Heart right ventricle (tissue), 16 donors: ENCODE measurements at places on chromosomes 16 and 17. TPM values are rescaled to one million over a fixed set of nuclear protein-coding genes. Genes with fewer than 3 reads are reported as not detected.
A peak's percentile ranks its signal among the peaks of the same experiment; 100 is the strongest.

DNA sequence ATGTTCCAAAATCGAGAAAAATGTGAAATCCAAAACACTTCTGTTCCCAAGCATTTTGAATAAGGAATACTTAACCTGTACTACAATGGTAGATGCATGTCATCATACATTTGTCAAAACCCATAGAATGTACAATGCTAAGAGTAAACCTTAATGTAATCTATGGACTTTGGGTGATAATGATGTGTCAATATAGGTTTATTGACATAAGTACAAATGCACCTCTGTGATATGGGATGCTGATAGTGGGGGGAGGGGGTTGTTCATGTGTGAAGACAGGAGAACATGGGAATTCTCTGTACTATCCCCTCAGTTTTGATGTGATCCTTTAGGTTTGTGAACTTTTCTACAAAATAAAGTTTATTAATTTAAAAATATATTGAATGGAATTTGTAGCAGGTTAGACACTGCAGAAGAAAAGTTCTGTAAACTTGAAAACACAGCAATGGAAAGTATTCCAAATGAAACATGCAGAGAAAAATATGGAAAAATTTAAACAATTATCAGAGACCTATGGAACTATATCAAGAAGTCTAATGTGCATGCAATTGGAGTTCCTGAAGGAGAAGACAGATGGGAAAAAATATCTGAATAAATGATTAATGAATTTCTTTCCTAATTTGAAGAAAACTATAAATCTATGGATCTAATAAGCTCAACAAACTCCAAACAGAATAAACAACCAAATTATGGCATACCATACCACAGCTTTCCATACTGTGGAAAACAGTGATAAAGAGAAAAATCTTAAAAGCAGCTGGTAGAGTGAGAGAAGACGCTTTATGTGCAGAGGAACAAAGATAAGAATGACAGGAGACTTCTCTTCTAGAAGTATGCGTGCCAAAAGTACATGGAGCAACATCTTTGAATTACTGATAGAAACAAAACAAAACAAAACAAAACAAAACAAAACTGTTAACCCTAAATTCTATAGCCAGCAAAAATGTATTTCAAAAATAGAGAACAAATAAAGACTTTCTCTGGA, 34.7 kb upstream of the MSI2 start:
- no peak for DNase-seq

The EVI2B gene
- polyA plus RNA-seq, result 1.8 TPM

The PSMD7 gene
- polyA plus RNA-seq, result 91.9 TPM

DNA sequence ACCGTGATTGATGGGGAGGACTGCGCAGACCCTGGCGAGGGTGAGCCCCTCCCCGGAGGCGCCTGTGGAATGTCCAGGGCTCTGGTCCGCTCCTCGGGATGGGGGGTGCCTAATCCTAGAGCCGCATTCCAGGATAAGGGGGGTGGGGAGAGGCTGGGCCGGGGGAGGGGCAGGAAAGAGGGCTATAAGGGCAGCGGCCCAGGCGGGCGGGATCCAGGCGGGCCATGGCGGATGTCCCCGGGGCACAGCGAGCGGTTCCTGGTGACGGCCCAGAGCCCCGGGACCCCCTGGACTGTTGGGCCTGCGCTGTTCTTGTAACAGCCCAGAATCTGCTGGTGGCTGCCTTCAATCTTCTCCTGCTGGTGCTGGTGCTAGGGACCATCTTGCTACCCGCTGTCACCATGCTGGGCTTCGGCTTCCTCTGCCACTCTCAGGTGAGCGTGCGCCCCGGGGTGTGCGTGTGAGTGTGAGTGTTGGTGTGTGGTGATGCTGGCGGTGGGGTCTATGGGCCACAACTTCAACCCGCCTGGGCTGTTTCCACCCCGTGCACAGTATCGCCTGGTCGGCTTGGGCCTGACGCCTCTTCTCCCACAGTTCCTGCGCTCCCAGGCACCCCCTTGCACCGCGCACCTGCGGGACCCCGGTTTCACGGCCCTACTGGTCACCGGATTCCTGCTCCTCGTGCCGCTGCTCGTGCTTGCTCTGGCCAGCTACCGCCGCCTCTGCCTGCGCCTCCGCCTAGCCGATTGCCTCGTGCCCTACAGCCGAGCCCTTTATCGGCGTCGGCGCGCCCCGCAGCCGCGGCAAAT, at the start of gene TMEM88:
Gene TMEM88, plus strand, starts transcription at position 216 of the 809 bp plus-strand sequence. Its CDS starts 9 bp downstream, at position 225.
- peak; percentile 57 for DNase-seq

- no peak for DNase-seq
These were observed 475.0 kb downstream of the HS3ST3B1 start for GRCh38 chr17:14775731-14776492.

GRCh38 chr17:48539177-48539576, 5.7 kb downstream of the HOXB2 start:
- DNase-seq, result no peak

DNA sequence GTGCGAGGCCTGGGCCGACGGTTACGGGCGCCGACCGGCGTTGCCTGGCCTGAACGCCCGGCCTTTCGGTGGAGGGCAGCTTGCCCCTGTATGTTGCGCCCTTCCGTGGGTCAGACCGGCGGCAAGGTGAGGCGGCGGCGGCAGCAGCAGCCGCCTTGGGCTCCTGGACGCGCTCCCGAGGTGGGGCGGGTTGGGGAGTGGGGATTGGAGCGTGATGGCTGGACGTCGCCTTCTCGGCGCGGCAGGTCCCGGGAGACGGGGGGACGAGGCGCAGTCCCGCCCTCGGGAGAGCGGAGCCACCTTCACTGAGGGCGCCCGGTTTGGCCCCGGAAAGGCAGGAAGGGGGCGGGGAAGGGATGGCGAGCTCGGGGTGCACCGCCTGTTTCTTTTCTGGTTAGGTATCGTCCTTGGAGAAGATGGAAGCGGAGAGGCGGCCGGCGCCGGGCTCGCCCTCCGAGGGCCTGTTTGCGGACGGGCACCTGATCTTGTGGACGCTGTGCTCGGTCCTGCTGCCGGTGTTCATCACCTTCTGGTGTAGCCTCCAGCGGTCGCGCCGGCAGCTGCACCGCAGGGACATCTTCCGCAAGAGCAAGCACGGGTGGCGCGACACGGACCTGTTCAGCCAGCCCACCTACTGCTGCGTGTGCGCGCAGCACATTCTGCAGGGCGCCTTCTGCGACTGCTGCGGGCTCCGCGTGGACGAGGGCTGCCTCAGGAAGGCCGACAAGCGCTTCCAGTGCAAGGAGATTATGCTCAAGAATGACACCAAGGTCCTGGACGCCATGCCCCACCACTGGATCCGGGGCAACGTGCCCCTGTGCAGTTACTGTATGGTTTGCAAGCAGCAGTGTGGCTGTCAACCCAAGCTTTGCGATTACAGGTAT, 671 bp downstream of the DGKE start:
- DNase-seq, result peak; percentile 57

- DNase-seq, result no peak
These were observed 53.5 kb downstream of the STX8 start for GRCh38 chr17:9522074-9522473.

DNA sequence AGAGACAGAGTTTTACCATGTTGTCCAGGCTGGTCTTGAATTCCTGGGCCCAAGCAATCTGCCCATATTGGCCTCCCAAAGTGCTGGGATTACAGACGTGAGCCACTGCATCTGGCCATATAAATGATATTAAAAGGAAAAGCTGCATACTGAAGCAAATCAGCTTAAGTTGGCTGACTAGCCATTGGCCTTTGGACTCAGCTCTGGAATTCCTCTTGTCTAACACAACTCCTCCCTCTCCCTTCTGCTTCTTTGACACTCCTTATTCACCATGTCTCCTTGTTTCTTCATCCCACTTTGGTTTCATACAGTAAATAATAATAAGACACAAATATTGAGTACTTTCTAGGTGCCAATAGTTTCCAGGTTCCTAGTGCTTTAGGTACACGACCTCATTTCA, 7.5 kb downstream of the KRT12 start:
- DNase-seq, result no peak

The DNAH17 gene
- polyA plus RNA-seq, result 0.14 TPM

- DNase-seq, result no peak
These were observed 9.9 kb upstream of the TSPOAP1 start for GRCh38 chr17:58338454-58338840.

The GRIN2A gene
- 0.01 TPM for polyA plus RNA-seq

DNA sequence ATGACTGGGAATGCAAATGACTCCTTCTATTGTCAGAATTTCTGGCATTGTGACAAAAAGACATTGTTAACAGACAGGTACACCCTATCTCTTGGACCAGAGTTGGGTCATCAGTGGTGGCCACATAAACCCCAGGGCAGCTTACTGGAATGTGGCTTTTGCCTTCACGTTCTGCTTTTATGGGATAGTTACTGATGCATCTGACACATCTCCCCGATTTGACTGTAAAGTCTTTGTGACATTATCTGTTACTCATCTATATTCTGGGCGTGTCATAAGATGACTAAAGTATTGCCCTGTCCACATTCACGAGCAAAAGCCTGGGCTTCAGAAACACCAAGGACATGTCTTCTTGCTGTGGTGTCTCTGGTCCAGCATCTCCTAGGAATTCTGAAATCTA, 18.7 kb upstream of the AQP8 start:
- no peak for DNase-seq

- DNase-seq, result no peak
These were observed 22.7 kb downstream of the YPEL2 start for GRCh38 chr17:59353936-59354755.
